CD4-positive, alpha-beta T cell treated with Interferon alpha-2 for 1 hour (primary cell): ENCODE measurements at places on chromosomes 11 and 22.

GRCh38 chr11:87173185-87174039 lies 135.7 kb downstream of the TMEM135 start:
- peak; percentile 4 for DNase-seq

DNA sequence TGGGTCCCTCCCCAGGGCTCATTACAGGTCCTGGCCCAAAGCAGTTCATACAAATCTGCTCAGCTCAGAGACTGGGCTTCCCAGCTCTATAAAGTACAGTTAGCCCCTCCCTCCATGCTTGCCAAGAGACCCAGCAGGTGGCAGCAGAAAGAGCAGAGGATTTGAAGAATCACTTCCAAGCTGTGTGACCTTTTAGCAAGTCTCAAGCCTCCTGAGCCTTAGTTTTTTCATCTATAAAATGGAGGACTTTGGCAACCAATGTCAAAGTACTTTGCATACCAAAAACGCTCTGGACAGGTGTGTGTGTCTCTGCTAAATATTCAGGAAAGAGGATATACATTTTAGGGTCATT lies 26.6 kb downstream of the RELT start:
- no peak for DNase-seq

- no peak for DNase-seq
Observed at GRCh38 chr11:75170516-75171201, 19.8 kb downstream of the SLCO2B1 start.

DNA sequence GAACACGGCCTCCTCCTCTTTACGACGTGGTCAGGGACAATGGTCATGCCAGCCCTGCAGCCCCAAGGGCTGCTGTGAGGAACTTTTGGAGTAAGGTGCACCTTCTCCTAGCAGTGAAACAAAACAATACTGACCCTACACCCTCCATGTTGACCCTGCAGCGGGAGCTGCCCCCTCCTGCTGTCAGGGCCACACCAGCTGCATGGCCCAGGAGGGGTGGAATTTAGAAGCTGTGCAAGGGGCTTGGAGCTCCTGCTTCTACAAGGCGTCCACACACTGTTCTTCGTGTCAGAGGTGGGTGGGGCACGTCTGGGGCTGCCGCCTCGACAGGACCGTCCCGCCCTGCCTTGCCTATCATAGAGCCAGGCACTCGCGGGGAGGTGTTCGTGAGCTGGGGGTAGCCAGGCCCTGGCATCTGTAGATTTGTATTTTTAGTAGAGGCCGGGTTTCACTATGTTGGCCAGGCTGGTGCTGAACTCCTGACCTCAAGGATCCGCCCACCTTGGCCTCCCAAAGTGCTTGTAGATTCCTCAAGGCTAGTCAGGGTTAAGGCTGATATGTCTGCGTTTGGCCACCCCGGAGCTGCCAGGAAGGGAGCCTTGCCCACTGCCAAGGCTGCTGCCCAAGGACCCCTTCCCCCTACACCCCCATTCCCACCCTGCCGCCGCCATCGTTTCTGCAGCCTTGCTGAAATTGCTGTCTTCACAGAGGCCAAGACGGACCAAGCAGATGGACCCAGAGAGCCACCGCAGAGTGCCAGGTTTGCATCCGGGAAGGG lies 15.9 kb downstream of the INCENP start:
- DNase-seq = no peak

DNA sequence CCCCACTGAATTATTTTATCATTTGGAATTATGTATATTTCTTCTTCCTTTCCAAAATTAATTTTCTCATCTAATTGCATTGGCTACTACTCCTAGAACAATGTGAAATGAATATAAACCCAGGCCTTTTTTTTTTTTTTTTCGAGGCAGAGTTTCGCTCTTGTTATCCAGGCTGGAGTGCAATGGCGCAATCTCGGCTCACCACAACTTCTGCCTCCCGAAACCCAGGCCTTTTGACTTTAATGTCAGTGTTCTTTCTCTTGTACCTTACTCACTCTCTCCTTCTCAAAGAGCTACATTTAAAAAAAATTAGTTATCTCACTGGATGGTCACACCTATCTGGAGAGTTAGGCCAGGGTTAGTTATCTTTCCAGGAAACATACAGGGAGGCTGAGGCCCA lies 35.3 kb upstream of the LRRC32 start:
- no peak for DNase-seq

GRCh38 chr11:123536690-123537437 lies 106.8 kb downstream of the GRAMD1B start:
- DNase-seq = no peak

DNA sequence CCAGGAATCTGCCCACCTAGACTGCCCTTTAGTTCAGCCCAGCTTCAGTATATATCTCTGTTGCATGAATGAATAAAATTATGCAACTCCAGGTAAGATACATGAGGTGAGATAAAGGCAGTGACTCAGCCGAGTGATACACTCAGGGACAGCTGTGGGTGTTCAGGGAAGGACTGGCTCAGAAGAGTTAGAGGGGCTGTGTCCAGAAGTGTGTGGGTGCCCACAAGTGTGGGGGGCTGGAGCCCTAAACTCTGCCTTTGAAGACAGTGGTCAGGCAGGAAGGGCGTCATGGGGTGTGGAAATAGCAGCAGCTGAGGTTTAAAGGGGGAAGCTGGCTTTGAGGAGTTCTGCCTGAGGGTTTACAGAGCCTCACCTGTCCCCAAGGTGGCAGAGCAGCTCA lies 8.3 kb downstream of the FTH1 start:
- no peak for DNase-seq

- no peak for DNase-seq
Observed at GRCh38 chr22:24355574-24355973, 71.8 kb upstream of the ADORA2A start.

GRCh38 chr22:43543522-43544288 lies 131.9 kb downstream of the MPPED1 start:
- no peak for DNase-seq

GRCh38 chr11:30316237-30316636 lies 6.7 kb upstream of the ARL14EP start:
- DNase-seq = no peak

GRCh38 chr11:108025387-108026080 lies 16.8 kb downstream of the CUL5 start:
- no peak for DNase-seq

DNA sequence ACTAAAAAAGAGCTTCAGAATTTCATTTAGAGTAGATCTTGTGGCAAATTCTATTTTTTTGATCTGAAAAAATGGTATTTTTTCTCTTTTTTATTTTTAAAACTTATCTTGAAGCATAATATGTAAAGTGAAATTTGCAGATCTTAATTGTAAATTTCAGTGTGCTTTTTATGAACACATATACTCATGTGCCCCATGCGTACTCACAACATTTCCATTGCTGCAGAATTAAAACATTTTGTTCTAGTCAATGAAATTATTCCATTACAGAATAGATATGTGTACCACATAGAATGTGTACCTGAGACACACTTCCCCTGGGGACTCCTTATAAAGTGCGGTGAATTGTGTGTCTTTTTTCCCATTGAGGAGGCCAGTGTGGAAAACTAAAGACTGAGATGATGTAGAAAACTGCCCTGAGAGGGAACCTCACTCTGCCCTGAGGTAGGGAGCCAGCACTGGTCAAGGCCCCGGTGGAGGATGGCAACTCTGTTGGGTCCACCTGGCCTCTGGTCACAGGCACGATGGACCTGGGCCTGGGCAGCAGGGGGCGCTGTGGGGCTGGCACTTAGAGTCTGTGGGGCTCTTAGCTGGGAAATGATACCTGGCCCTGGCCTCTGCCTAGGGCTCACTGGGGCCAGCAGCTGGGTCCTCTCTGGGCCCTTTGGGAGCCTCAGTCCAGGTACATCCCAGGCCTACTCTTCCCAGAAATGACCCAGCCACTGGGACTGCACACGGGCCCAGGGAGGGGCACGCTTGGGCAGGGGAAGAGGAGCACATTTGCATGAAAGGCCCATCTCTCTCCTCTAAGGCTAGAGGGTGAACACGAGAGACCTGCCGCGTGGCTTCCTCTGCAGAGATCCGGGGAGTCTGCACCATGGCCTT lies 77.9 kb upstream of the TOP3B start:
- DNase-seq = peak; percentile 48

- DNase-seq = no peak
Observed at GRCh38 chr11:124738713-124739478, 846 bp upstream of the NRGN start.

DNA sequence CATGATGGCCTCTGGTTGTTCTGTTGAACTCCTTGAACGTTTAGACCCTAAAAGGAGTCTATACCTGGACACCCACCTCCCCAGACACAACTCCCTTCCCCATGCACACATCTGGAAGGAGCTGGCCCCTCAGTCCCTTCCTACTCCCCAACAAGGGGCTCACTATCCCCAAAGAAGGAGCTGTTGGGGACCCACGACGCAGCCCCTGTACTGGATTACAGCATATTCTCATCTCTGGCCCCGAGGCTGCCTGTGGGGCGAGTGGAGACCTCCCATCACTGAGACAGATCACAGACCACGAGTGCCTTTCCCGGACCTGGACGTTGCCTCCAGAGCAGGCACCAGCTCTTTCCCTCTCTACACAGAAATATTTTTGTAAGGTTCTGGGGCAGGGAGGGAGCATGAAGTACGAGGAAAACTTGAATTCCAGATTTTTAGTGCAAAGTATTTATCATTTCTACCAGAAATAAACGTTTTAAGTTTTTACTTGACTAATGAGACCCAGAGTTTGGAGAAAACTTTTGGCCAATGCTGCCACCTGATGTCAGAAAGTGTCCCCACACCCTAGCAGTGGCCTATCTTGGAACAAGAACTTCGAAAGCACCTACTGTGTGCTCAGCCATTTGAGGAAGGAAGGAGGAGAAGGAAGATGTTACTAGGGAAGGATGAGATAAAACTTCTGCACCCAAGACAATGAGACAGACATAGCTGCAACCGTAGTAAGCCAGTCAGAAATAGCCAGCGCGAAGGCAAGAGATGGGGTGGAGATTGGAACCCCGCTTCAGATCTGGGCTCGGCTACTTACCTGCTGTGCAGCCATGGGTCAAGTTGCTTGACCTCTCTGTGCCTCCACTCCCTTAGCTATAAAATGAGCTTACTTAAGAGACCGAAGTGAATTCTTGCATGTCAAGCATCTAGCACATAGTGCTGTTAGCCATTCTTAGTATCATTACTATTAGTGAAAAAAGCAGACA lies 10.2 kb upstream of the POU2F3 start:
- no peak for DNase-seq

DNA sequence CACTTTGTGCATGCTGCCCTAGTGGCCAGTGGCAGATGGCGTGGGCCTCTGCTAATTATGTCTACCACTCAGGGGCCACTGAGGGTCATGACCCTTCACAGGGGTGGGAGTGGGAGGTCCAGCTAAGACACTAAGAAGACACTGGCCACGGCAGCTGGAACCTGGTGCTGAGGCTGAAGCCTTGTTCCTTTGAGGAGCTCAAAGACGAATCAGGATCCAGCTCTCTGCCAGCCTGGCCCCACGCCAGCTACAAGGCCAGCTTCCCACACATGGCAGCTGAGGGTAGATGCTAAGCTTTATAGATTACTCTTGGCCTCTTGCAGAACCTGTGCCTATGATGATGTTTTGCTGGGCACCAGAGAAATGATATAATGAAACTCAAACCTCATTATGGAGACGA lies 226.3 kb downstream of the DSCAML1 start:
- DNase-seq = no peak

- DNase-seq = no peak
Observed at GRCh38 chr11:119594639-119595249, 134.3 kb downstream of the NECTIN1 start.

DNA sequence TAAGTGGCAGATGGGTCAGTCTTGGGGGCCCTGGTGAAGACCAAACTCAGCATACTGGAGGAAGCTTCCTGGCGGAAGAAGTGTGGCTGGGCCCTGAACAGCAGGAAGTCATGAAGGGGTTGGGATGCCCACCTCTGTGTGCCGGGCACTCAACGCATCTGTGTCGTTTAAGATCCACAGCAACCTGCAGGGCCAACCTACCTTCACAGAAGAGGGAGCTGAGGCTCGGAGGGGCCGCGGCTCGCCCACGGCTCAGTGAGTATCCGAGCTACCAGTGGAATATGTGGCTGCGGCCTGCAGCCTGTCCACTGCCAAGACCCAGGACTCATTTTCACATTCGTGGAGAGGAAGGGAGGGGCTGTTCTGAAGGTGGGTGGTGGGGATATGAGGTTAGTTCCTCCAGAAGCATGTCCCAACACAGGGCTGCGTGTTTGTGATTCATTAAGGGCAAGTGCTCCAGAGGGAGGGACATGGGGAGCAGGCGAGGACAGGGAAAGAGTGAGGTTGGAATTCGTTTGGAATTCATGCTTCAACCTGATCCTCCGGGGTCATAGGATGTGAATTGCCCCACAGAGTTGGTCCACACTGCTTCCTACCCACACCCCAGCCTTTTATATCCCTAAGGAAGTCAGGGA lies 99.6 kb downstream of the MPPED1 start:
- no peak for DNase-seq

DNA sequence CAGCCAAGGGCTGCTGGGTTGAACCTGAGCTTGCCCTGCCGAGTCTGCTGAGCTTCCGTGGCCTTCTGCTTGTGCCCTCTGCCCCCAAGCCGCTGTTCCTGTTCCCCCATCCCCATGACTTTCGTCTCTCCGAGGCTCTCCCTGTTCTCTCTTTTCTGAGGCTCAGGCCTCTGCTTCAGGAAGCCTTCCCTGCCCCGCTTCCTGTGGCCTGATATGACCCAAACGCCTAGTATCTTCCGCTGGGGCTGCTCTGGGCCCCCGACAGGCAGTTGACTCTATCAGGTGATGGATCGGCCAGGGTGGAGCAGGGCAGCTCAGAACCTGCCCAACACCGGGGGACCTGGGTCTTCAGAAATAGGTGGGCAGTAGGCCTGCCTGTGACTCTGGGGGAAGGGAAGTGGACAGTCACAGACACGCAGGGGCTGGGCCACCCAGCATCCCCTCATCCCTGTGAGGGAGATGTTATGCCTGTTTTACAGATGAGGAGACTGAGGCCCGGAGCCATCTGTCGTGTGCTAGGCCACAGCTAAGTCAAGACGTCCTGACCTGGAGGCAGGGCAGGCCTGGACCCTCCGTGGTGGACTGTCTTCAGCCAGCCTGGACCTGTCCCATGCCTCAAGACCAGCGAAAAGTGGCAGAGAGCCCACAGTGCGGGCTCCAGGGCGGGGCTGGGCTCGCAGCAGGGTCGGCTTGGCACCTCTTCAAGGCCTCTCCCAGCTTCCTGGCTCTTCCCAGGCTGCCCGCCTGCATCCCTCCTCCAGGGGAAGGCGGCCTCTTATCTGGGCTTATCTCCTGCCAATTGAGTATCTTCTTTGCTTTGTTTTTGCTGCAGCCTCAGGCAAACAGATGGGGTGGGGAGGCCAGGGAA lies 16.2 kb downstream of the BAD start:
- no peak for DNase-seq

DNA sequence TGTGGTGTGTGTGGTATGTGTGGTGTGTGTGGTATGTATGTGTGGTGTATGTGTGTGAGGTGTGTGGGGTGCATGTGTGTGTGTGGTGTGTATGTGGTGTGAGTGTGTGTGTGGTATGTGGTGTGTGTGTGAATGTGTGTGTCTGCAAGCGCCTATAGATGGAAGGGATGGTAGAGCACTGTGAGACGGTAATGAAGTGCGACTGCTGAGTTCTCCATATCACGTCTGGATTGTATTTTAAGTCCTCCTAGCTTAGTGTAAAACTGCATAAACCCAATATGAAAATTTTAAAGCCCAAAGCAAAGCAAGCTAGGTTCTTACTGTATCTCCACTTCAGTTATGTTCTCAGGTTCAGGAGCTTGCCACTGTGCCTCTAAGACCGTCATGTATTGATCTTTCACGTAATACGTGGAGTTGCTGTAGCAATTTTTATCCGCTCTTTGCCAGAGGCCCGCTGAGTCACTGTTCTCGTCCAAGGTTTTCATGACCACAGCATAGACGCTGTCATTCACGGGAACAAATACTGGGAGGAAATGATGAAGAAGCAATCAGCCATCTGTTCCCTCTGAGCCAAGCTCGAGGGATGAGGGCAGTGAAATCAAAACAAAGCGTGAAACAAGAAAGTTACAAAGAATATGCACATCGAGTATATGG lies 5.5 kb downstream of the PLET1 start:
- no peak for DNase-seq

- DNase-seq = no peak
Observed at GRCh38 chr22:20738394-20739089, 35.4 kb upstream of the SERPIND1 start.
